WTC11 (cell line): ENCODE measurements at places on chromosomes 4 and X.

- no peak overlapping the region for H3K4me3 ChIP-seq
- peaks cover 9% of the 10 kb centered on the region for H3K36me3 ChIP-seq
- H3K27me3 ChIP-seq = peaks cover 14% of the 10 kb centered on the region
- DNase-seq = peak; percentile 10
- H3K27ac ChIP-seq = no peak overlapping the region
- no peaks in the 10 kb centered on the region for H3K4me1 ChIP-seq
Measured at GRCh38 chr4:3285558-3286334, 7.1 kb upstream of the RGS12 start.

- peaks cover 19% of the 10 kb centered on the region for H3K4me1 ChIP-seq
- H3K36me3 ChIP-seq = no peaks in the 10 kb centered on the region
- H3K4me3 ChIP-seq = no peak overlapping the region
- H3K27me3 ChIP-seq = peaks cover 58% of the 10 kb centered on the region
Measured at GRCh38 chrX:129648514-129649267, 6.1 kb downstream of the APLN start.

GRCh38 chrX:153408871-153409351 is 2.4 kb upstream of the ZFP92 start:
- H3K4me3 ChIP-seq = no peak overlapping the region
- no peak overlapping the region for H3K27ac ChIP-seq
- peaks cover 8% of the 10 kb centered on the region for H3K4me1 ChIP-seq
- H3K27me3 ChIP-seq = peaks cover 19% of the 10 kb centered on the region
- H3K36me3 ChIP-seq = no peaks in the 10 kb centered on the region

DNA sequence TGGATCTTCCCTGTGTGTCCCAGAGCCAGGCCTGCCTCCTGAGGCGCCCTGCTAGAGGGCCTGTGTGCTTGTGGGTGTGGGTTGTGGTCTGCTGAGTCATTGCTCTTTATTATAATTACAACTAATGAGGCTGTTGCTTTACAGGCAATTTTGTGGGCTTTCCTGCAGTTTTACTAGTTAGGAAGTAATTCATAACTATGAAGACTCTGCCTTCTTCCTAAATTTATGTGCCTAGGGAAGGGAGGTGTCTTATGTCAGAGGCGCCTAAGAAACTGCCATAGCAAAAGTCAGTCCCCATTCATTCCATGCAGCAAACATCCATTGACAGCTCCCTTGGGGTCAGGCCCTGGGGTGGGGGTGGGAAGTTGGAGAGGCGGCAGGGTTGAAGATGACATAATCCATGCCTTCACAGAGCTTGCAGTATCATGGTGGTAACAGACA is 359.2 kb downstream of the IDS start:
- no peaks in the 10 kb centered on the region for H3K4me1 ChIP-seq
- H3K36me3 ChIP-seq = no peaks in the 10 kb centered on the region
- H3K4me3 ChIP-seq = no peak overlapping the region
- H3K27ac ChIP-seq = no peak overlapping the region
- no peaks in the 10 kb centered on the region for H3K27me3 ChIP-seq

GRCh38 chr4:37157476-37158167 is 86.9 kb upstream of the NWD2 start:
- no peaks in the 10 kb centered on the region for H3K4me1 ChIP-seq
- H3K4me3 ChIP-seq = no peak overlapping the region
- H3K27me3 ChIP-seq = no peaks in the 10 kb centered on the region
- H3K27ac ChIP-seq = no peak overlapping the region
- no peaks in the 10 kb centered on the region for H3K36me3 ChIP-seq

- H3K36me3 ChIP-seq = no peaks in the 10 kb centered on the region
- peaks cover 3% of the 10 kb centered on the region; the same call in 1 of the 2 replicates for H3K4me1 ChIP-seq
- H3K4me3 ChIP-seq = no peak overlapping the region
- H3K27me3 ChIP-seq = no peaks in the 10 kb centered on the region
Measured at GRCh38 chrX:63809173-63809572, 24.2 kb upstream of the ARHGEF9 start.

DNA sequence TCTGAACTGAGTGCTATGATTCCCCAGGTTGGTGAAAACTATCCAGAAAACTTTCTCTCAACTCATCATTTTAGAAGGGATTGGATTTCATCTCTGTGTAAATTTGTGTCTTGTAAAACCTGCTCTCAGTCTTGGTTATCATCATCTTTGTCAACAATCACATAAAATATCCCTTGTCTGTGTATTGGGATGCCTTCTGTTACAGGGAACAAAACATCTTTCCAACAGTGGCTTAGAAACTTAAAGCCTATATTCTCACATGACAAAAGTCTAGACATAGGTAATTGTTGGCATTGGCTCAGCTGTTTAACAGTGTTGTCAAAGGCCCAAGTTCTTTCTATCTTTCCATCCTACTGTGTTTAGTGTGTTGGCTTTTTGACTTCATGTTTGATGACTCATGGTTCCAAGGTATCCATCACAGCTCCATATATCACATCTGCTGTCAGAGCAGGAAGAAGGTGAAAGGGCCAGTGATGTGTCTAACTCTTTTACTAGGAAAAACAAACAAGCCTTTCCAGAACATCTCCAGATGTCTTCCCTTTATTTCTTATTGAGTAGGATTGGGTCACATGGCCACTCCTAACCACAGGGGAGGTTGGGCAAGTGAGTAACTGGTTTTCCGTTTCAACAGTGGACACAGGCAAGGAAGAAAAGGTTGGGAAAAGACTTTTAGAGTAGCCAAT is 65.0 kb downstream of the PHEX start:
- no peak for DNase-seq
- H3K27me3 ChIP-seq = no peaks in the 10 kb centered on the region; the same call in 1 of the 2 replicates
- peaks cover 10% of the 10 kb centered on the region for H3K4me1 ChIP-seq
- no peak overlapping the region for H3K27ac ChIP-seq

DNA sequence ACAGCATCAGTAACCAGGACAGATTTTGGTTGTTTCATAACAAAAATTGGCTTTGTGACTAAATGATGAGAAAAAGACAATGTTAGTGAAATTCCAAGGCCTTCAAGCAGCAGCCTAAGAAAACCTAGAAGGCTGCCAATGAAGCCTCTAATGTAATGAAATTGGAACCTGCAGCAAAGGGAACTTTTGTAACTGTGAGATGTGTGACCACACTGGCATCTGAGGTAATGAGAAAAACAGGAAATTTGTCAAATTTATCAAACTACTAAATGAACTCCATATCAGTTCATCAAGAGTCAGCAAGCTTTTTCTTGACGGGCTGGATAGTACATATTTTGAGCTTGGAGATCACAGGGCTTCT is 30.4 kb upstream of the EMCN start:
- H3K4me3 ChIP-seq = no peak overlapping the region
- no peak for DNase-seq
- H3K27ac ChIP-seq = no peak overlapping the region
- H3K27me3 ChIP-seq = no peaks in the 10 kb centered on the region

- no peak overlapping the region for H3K4me3 ChIP-seq
- peaks cover 18% of the 10 kb centered on the region for H3K4me1 ChIP-seq
- H3K27me3 ChIP-seq = no peaks in the 10 kb centered on the region
- no peak for DNase-seq
- H3K36me3 ChIP-seq = no peaks in the 10 kb centered on the region
Measured at GRCh38 chr4:53645108-53645507, 53.8 kb upstream of the LNX1 start.

DNA sequence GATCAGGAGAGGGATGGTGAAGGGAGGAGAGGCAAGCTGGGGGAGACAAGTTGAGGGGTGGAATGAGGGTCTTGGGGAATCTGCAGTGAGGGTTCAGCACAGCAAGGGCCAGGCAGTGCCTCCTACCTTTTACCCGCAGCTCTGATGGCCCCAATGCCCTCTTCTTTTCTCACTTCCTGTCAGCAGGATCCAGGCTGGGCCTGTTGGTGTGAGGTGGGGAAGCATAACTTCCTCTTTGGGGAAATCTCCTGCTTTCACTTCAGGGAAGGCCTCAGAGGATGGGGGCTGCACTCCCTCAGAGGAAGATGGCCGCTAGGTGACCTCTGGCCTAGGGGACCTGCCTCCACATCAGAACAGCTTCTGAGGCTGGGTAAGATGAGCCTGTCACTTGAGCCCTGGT is 36.5 kb downstream of the EFNB1 start:
- no peak overlapping the region for H3K27ac ChIP-seq
- H3K36me3 ChIP-seq = no peaks in the 10 kb centered on the region
- DNase-seq = no peak
- peaks cover 18% of the 10 kb centered on the region for H3K4me1 ChIP-seq
- H3K27me3 ChIP-seq = peaks cover 5% of the 10 kb centered on the region

DNA sequence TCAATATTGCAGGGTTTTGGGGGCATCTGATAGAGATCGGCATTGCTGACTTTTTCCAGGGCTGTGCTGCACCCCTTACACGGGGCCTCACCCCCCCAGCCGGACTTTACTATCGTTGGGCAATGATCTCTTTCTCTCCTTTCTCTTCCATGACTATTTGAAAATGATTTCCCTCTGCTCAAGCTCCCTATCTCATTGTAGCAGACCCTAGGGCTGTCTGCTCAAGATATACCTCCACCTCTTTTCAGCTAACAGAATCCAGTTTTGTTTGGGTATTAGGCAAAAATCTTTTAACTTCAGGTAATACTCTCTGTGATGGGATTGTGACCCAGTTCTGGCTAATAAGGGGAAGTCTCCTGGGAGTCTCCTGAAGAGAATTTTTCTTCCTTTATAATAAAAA is 43.5 kb upstream of the ATP6AP2 start:
- no peak for DNase-seq
- H3K27me3 ChIP-seq = peaks cover 9% of the 10 kb centered on the region; the same call in 1 of the 2 replicates
- peaks cover 20% of the 10 kb centered on the region for H3K4me1 ChIP-seq
- no peak overlapping the region for H3K4me3 ChIP-seq
- H3K36me3 ChIP-seq = no peaks in the 10 kb centered on the region

DNA sequence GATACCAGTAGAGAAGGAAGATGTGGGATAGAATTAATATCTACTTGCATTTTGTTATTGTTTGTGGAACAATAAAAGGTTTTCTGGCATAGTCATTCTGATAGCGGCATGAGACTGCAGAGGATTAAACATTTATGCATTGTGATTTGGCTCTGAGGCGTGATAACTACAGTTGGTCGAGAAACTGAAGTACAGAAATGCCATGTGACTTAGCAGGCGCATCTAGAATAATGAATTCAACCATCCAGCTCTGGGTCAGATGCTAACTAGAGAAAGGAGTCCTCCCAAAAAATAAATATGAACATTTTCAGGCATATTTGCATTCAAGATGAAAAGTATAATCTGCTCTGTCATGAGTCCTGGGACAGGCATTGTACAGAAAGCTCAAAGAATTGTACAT is 62.8 kb downstream of the CCSER1 start:
- H3K4me3 ChIP-seq = no peak overlapping the region
- no peaks in the 10 kb centered on the region for H3K36me3 ChIP-seq
- H3K4me1 ChIP-seq = peaks cover 27% of the 10 kb centered on the region
- no peak overlapping the region for H3K27ac ChIP-seq
- H3K27me3 ChIP-seq = no peaks in the 10 kb centered on the region

DNA sequence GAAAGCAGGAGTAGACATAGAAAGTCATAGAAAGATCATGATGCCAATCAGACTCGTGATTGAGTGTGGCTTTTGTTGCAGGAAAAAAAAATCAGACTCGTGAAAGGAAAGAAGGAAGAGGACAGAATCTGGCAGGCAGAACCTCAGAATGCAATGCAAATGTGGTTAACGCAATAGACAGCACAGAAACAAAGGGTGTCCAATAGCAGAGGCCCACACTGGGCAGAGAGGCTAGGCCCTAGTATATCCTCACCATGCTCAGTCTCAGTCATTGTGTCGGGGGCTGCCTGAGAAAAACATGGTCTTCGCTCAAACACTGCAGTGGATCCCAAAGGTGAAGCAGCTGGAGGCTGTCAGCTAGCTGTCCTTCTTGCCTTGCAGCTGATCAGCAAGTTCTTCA is 102.8 kb upstream of the MAOA start:
- no peak overlapping the region for H3K4me3 ChIP-seq
- H3K27me3 ChIP-seq = no peaks in the 10 kb centered on the region
- no peak overlapping the region for H3K27ac ChIP-seq
- H3K36me3 ChIP-seq = peaks cover 5% of the 10 kb centered on the region; the same call in 1 of the 2 replicates
- DNase-seq = no peak

GRCh38 chr4:142465526-142465925 is 380.6 kb downstream of the INPP4B start:
- H3K36me3 ChIP-seq = no peaks in the 10 kb centered on the region
- no peak overlapping the region for H3K27ac ChIP-seq
- no peaks in the 10 kb centered on the region for H3K27me3 ChIP-seq
- no peak overlapping the region for H3K4me3 ChIP-seq

DNA sequence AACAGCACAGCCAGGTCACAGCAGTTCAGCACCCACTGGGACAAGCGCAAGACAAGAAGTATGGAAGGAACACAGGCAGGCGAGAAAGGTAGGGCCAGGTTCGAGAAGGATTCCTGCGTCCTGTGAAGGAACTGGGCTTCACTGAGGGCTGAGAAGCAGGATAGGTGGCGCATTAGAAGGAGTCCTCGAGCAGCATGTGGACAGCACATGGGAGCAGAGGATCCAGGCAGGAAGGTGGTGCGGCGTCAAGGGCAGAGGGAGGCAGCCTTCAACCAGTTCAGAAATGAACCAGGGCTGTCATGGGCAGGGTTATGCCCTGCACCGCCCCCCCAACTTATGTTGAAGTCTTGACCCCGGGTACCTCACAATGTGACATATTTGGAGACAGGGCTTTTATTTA is 30.8 kb upstream of the LAP3 start:
- H3K4me3 ChIP-seq = no peak overlapping the region
- no peak for DNase-seq
- H3K27ac ChIP-seq = no peak overlapping the region
- peaks cover 3% of the 10 kb centered on the region; the same call in 1 of the 2 replicates for H3K27me3 ChIP-seq

DNA sequence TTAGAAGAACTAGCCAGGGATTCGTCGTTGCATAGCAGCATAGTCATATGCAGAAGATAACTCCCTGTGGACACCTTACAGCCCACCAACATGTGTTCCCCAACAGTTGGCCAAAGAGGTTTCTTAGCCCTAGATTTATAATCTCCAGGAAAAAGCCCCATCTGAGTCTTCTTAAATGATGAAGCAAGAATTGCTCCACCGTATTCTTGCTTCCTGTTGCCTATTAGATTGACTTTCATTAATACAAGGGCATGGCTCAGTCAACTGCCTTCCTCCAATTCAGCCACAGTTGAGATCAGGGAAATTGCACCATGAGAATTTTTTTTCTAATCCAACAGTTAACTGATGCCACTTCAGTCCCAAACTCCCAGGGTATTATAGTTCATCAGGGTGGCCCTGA is 5.2 kb upstream of the AFF2 start:
- H3K27ac ChIP-seq = no peak overlapping the region
- no peak overlapping the region for H3K4me3 ChIP-seq
- no peaks in the 10 kb centered on the region for H3K36me3 ChIP-seq
- H3K27me3 ChIP-seq = peaks cover 18% of the 10 kb centered on the region
- peaks cover 7% of the 10 kb centered on the region for H3K4me1 ChIP-seq

DNA sequence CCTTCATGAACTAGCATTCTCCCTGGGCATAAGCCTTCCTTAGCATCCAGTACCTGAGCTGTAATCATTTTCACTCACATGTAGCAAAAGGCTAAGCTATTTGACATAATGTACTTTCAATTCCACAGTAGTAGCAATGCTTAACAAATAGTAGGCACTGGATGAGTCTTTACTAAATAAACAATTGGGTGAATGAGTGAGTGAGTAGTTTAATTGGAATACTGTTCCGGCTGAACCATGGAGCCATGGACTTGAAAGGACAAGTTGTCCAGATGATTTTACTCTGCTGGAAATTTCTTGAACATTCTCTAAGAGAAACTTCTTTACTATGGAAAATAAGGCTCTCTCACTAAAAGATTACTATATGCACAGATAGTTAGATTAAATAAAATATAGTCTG is 159.3 kb downstream of the FAM47B start:
- no peaks in the 10 kb centered on the region; the same call in 1 of the 2 replicates for H3K27me3 ChIP-seq
- H3K4me1 ChIP-seq = peaks cover 16% of the 10 kb centered on the region
- DNase-seq = no peak
